ENCODE measurements at places on chromosomes 4 and X.

DNA sequence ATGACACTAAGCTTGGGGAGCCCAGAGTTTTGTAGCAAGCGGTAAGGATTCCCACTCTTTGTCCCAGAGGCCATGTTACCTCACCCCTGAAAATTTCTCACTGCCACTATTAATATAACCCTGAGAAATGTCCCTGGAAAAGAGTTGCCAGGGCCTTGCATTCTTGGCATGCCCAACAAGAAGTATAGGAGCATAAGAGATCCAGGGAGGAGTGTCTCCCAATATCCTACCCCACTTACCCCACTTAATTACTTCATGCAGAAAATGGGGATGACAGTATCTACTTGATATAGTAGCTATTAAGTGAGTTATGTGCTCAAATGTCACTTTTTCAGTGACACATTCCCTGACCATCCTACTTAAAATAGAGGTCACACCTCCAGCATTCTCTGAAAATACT, 120.5 kb upstream of the C1GALT1C1 start:
- no peak for DNase-seq

- DNase-seq: no peak
Observed at GRCh38 chrX:41329101-41329500, 4.9 kb upstream of the DDX3X start.

GRCh38 chrX:18896680-18897544, 87.0 kb downstream of the PHKA2 start:
- no peak for DNase-seq

DNA sequence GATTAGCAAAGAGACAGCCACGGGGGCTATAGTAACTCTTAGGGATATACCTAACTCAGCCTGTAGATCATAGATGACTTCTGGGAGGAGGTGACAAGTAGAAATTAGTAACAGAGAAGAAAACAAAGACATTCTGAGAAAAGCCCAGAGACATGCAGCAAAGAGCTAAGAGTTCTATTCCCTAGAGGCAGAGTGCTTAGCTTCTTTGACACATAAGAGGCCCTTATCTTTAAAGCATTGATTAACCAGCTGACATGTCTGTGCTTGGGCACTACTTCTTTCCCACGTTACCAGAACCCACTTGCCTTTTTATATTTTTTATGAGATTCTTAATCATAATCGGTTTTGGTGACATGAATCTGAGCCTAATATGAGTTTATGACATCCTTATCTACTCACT, 179.5 kb downstream of the GABRB1 start:
- DNase-seq: no peak

GRCh38 chr4:89823416-89823815, 13.5 kb downstream of the SNCA start:
- no peak for DNase-seq

- no peak for DNase-seq
Observed at GRCh38 chrX:9320940-9321339, 143.9 kb upstream of the TBL1X start.

GRCh38 chr4:139808381-139808807, 142.8 kb downstream of the MGST2 start:
- DNase-seq: no peak

DNA sequence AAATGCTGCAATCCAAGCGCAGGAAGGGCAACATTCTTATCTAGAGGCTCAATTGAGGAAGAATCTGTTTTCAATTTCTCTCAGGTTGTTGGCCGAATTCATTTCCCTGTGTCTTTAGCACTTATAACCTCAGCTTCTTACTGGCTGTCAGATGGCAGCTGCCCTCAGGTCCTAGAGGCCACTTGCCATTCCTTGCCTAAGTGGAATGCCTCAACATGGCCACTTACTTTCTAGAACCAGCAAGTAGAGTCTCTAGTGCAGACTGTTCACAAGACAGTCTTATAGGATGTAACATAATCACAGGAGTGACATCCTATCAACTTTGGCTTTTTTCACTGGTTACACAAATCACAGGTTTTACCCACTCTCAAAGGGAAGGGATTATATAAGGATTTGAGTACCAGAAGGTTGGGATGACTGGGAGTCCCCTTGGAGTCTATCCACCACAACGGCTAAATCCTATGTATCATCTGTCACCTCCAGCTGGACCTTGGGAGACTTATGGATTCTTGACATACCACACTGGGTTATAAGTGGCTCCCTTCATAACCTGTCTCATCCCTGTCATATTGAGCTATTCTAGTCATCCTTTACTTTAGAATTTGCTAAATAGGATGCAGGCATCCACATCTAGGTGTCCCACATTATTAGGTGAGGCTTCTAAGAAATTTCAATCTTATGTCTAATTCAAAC, 297.9 kb upstream of the CTSO start:
- DNase-seq: no peak

DNA sequence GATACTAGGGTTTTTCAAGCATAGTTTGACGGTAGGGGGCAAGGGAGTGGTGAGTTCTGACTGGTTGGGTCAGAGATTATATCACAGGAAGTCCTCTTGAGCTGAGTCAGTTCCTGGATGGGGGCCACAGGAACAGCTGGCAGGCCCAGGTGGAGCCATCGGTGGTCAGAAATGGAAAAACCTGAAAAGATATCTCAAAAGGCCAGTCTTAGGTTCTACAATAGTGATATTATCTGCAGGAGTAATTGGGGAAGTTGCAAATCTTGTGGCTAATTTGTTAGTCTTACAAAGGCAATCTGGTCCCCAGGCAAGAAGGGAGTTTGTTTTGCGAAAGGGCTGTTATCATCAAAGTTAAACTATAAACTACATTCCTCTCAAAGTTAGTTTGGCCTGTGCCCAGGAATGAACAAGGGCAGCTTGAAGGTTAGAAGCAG, 159.3 kb downstream of the PTCHD1 start:
- no peak for DNase-seq

DNA sequence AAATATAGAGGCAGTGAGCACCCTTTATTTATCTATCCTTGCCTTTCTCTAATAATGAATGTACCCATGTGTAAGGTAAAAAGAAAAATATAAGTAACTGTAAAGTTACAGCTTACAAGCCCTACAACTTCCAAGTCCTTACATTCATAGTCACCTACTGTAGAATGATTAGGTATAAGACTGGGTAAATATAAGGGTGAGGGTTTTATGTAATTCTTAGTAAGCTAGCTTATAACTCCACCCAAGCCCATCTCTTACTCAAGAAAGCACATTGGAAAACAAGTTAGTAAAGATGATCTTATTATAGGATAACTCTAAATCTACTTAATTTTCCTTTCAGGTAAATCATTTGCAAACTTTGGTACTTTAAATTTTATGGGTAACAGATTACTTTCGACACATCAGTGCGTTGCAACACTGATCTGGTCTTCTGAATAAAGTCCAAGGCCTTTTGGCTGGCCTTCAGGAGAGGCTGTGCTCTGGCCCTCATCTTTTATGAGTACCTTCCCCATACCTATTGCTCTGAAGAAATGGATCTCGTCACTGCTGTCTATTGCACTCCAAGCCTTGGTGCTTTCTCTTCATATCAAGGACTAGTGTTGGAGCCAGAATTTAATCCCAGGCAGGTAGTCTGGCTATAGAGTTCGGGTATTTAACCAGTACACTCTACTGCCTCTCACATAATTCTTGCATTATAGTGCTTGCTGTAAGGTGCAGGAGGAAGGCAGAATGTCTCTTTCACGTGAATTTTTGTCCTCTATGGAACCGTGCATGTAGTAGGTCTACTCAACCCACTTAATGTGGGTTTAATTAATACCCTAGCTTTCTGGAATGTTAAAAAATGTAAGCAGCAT, 443.6 kb upstream of the AR start:
- no peak for DNase-seq

GRCh38 chrX:97398030-97398551, 514.4 kb downstream of the RPA4 start:
- DNase-seq: no peak

GRCh38 chr4:48322063-48322462, 19.3 kb upstream of the SLAIN2 start:
- DNase-seq: no peak

- no peak for DNase-seq
Observed at GRCh38 chrX:53895270-53895669, 149.0 kb downstream of the PHF8 start.

GRCh38 chr4:183264614-183265013, 55.5 kb downstream of the CLDN22 start:
- DNase-seq: no peak

DNA sequence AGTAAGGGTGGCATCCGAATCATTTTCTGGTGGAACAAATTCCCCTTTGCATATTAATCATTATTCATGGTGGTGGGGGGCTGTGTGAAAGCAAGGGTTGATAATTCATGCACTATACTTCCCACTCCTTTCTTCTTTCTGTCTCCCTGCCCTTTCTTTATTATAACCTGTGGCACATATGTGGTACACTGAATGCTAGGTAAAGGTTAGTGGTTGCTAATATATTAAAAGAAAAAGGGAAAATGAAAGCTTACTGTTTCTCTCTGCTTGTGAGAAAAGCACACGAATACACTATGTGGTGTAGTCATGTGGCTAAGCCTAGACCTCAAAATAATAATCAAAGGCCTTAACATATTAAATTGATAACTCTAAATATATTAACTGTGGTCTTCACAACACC, 178.4 kb upstream of the RPS6KA3 start:
- no peak for DNase-seq

GRCh38 chrX:9494771-9495170, 29.9 kb downstream of the TBL1X start:
- DNase-seq: no peak

- DNase-seq: no peak
Observed at GRCh38 chr4:27055221-27055760, 194.7 kb downstream of the STIM2 start.

DNA sequence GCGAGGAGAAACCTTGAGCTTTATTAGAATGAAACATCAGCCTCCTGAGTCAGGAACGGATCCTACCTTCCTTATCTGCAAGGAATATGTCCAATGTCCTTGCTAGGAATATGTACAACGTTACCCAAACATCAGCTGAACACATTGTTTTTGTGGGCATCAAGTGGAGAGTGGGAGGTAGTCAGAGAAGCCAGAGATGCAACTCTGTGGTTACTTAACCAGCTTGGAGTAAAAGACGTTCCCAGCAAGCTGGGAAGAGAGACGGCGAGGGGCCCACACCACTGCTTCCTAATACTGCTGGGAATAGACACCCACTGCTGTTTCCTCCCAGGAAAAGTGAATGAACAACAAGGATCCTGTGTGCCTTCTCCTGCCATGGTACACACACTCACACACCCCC, 74.4 kb upstream of the PLAC1 start:
- no peak for DNase-seq

DNA sequence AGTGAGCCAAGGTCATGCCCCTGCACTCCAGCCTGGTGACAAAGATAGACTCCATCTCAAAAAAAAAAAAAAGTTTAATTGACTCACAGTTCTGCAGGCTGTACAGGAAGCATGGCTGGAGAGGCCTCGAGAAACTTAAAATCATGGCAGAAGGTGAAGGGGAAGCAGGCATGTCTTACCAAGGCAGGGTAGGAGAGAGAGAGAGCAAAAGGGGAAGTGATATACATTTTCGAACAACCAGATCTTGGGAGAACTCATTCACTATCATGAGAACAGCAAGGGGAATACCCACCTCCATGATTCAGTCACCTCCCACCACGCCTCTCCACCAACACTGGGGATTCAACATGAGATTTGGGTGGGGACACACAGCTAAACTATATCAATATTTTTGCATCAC, 315.2 kb upstream of the HTR2C start:
- DNase-seq: no peak

- DNase-seq: no peak
Observed at GRCh38 chr4:162341533-162341932, 177.7 kb upstream of the FSTL5 start.

GRCh38 chr4:181234951-181235680, 1008.1 kb upstream of the TENM3 start:
- DNase-seq: no peak

DNA sequence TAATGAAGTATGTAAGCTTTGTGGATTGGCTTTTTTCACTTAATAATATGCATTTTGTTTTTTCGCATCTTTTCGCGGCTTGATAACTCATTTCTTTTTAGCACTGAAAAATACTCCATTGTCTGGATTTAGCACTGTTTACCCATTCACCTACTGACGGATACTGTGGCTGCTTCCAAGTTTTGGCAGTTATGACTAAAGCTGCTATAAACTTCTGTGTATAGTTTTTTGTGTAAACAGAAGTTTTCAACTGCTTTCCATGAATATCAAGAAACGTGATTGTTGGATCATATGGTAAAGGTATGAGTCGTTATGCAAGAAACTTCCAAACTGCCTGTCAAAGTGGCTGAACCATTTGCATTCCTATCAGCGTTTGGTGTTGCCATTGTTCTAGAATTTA, 87.6 kb downstream of the BMP3 start:
- DNase-seq: no peak

GRCh38 chrX:15877380-15877779, 22.8 kb upstream of the AP1S2 start:
- DNase-seq: no peak

DNA sequence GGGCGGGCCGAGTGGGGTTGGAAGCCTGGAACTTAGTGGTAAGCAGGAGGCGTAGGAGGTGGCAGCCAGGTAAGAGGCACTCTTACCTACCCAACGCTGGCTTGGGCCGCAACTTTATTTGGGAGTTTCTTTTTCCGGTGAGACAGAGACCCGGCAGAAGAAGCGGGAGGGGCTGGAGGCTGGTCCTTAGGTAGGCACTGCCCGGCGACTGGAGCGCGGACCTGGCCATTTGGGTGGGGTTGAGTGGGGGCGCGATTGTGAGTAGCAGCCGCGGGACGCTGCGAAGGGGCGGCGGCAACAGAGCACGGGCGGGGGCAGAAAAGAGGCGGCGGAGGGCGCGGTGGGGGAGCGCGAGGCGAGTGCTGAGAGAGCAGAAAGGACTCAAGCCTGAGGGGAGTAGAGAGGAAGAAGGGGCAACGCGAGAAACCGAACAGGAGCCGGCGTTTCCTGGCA, 334 bp upstream of the POU4F2 start:
- DNase-seq: no peak

Measured in activated effector memory CD4-positive, alpha-beta T cell treated with anti-CD3 and anti-CD28 coated beads, Interleukin-2, amount 50 U/mL, for 16 hours (primary cell).